EH (cell line): ENCODE measurements at places on chromosomes 3 and 15.

GRCh38 chr3:150547045-150547741 is 606 bp downstream of the EIF2A start:
- DNase-seq: peak; percentile 15

GRCh38 chr3:47057212-47057671 is 77.8 kb downstream of the NBEAL2 start:
- DNase-seq: peak; percentile 8

GRCh38 chr3:136186344-136186743 is 9.8 kb downstream of the MSL2 start:
- DNase-seq: no peak

DNA sequence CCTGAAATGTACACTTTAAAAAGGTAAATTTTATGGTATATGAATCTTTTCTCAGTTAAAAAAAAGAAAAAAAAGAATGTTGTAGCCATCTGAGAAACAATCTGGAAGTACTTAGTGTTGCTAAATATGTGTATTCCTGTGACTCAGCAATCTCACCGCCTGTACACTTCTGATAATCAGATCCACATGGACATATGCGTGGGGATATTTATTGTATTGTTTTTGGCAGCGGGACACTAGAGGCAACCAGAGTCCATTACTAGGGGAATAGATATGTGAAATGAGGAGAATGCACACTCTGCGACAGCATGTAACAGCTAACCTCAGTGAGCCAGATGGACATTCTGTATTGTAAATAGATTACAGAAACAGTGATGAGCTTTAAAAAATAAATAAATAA is 65.4 kb downstream of the AQP9 start:
- DNase-seq: peak; percentile 99

GRCh38 chr3:52202384-52203077 is 4.6 kb downstream of the ALAS1 start:
- no peak for DNase-seq

- DNase-seq: peak; percentile 11
These were observed 83.4 kb downstream of the DCLK3 start for GRCh38 chr3:36680952-36681351.

DNA sequence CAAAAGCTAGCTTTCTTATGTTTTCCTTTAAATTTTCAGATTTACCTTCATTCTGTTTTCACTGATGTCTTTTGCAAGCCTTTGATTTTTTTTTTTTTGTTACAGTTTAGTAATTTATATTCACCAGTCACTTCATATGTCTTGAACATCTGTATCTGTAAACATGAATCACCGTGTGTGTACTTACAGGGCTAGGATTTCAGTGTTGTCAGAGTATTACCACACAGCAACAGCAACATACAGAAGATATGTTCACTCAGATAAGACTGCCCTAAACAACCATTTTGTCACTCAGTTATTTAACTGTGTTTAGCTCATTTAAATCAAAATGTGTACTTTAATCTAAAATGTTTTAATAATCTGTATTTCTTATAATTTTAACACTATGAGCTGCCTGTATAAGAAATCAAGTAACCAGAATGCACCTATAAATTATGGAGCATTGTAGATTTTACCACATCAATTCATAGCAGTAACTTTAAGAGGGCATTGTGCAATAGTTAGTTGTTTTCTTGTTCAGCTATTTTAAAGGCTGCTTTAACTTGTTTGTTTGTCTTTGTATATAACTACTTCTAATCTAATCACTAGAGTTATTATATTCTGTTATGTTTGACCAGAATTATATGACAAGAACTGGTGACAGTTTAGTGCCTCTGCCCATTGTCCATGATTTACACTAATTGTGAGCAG is 50.4 kb downstream of the GHSR start:
- no peak for DNase-seq

GRCh38 chr3:15795651-15796308 is 2.0 kb downstream of the ANKRD28 start:
- peak; percentile 73 for DNase-seq

GRCh38 chr15:79197285-79197684 is 85.2 kb upstream of the ANKRD34C start:
- no peak for DNase-seq

- peak; percentile 28 for DNase-seq
These were observed 68.8 kb downstream of the PLOD2 start for GRCh38 chr3:146092230-146092629.

DNA sequence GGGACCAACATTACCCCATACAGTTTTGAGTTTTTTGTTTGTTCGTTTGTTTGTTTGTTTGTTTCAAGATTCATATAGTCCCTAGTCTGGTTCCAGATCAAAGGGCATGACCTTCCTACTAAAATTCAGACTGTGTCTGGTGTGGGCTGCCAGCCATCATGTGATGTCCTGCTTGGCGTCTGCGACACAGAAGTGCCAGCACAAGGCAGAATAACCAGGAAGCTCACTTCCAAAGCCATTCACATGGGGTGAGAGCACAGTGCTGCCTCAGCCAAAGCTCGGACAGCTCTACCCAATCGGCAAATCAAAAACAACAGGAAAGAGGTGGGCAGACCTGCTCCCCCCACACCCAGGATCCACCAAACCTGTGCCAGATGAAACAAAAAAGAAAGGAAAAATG is 142.6 kb upstream of the THBS1 start:
- DNase-seq: no peak

- no peak for DNase-seq
These were observed 331.0 kb upstream of the IL12A start for GRCh38 chr3:159657629-159658028.

GRCh38 chr3:84439476-84439875 is 519.3 kb upstream of the CADM2 start:
- no peak for DNase-seq

DNA sequence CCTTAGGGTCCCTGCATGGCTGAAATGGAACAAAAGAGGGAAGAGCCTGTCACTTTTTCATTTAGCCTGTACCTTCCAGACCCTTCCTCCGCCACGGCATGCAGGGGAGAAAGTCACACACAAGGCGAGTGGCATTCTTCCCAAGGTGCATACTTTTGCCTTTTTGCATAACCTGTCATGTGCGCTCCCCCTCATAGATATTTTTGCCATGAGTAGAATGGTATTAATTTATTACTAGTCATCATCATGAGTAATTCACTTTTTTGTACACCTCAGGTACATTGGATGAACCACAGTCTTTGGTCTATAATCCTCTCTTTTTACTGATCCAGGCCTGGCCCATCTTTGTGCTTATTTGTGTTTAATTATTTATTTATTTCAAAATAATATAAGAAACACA is 8.9 kb upstream of the BUB1B start:
- no peak for DNase-seq

GRCh38 chr15:95558131-95558530 is 772.4 kb upstream of the NR2F2 start:
- peak; percentile 26 for DNase-seq

- DNase-seq: peak; percentile 29
These were observed 16.8 kb downstream of the EXOSC7 start for GRCh38 chr3:44992555-44993470.

DNA sequence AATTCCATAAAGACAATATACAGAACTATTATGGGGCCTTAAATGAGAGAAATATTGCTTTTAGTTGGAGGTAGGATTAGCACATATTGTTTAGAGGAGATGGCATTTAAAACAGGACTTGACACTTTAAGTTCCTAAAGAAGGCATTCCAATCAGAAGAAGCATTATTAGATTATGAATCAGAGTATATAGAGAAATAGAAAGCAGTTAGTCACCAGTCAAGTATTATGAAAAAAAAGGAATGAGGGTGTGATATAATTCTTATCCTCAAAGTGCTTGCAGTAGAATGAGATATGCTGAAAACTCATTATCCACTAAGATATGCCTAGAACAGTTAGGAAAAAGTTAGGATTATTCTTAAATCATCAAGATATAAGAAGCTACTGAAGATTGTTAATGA is 456.2 kb downstream of the ZNF385D start:
- DNase-seq: peak; percentile 78

- DNase-seq: peak; percentile 40
These were observed 1.4 kb downstream of the RPSA start for GRCh38 chr3:39407773-39408492.

DNA sequence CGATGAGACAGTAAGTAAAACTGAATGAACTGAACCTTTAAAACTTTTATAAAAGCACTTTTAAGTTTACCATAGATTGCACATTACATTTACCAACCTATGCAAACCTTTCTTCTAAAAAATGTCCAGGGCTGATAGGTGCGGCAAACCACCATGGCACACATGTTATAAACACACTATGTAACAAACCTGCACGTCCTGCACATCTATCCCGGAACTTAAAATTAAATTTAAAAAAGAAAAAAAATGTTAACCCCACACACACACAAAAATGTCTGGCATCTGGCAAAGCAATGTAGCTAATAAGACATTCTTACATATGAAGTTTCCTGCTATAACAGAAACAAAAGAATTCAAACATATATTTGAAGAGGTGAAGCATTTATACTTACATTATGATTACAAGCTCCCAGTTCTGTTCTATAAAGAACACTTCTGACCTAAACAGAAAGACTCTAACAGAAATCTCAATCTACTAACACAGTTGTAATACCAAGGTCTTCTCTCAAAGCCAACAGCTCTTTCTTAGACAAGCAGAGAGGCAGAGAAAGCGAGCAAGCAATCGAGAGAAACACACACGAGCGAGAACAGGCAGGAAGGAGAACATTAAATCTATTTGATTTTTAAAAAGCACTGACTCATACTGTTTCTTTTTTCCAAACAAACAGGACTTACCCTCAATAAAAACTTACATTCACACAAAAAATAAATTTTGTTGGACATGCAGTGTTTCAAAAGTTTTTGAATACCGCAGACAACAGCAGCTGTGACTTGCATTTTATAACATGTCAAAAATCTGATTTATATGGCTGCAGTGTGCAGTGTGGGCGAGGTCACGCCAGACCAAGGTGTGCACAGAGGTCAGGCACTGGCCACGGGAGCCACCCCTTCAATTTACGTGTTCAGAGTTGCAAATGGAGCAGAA is at the start of gene NRG4:
Gene NRG4, minus strand, starts transcription at position 798 of the 925 bp plus-strand sequence. CDS start 1,194 bp downstream, outside the sequence.
- no peak for DNase-seq

- no peak for DNase-seq
These were observed 29.1 kb upstream of the MAP6D1 start for GRCh38 chr3:183854318-183855035.

DNA sequence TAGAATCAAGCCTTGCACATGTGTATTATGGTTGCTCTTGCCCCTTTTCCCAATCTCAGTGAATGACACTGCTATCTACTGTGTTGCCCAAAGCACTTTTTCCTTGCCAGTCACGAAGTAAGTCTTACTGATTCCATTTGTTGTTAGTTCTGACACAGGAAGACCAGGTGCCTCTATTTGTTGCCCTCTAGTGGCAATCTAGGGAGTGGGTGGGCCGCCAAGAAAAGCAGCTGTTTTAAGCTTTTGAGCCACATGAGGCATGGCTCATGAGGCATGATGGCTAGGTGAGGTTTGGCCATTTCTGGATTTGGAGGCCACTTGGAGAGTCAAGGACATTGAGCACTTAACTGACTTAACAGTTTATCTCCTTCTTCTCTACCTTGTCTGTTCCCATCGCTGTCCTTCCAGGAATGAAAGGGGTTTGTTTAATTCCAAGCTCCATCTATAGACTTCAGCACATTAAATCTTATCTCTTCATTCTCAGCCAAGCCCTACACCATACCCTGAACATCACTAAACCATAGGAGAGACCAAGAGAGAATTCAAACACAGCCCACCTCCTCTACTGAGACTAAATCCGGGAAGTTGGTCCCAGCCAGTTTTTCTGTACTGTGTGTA is 103.1 kb downstream of the HCN4 start:
- peak; percentile 56 for DNase-seq

GRCh38 chr3:72574144-72574543 is 274.1 kb downstream of the SHQ1 start:
- DNase-seq: no peak

GRCh38 chr3:186220911-186221645 is 112.2 kb upstream of the ETV5 start:
- no peak for DNase-seq

DNA sequence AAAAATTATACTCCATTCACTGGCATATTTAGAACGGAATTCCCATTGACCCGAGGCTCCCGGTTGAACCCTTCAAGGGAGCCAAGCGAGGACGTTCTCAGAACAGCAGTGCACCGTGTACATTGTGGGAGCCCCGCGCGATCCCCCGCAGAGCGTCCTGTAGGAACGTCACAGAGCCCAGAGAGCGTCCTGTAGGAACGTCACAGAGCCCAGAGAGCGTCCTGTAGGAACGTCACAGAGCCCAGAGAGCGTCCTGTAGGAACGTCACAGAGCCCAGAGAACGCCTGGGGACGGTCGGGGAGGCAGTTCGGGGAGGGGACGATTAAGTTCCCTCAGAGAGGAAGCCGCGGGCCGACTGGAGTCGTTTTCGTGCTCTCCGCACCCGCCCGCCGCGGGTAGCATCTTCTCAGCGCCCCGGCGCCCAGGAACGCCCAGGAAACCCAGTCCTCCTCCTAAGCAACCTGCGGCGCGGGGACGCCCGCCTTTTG is 506 bp upstream of the ATP1B3 start:
- peak; percentile 74 for DNase-seq

DNA sequence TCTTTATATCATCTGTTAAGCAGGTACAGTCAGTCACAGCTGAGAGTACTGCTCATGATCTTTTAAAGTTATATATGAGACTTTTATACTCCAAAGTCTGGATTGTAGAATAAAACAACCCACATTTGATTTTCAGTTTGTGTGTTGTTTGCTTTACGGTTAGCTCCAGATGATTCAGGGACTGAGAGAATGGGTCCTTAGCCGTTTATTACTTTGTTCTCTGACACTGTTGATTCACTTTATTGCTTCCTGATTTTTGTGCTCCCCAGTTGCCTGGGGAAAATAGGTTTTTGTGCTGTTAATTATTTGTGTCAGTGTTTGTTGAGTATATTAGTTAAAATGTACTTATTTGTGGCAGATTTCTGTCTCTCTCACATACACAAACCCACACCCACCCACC is 8.6 kb upstream of the EBLN2 start:
- DNase-seq: peak; percentile 53

GRCh38 chr3:126558336-126559071 is at the start of gene C3orf22:
TSS of gene C3orf22 (minus strand) at chr3:126558932. CDS start at chr3:126553390, 5,542 bp downstream.
- DNase-seq: no peak

DNA sequence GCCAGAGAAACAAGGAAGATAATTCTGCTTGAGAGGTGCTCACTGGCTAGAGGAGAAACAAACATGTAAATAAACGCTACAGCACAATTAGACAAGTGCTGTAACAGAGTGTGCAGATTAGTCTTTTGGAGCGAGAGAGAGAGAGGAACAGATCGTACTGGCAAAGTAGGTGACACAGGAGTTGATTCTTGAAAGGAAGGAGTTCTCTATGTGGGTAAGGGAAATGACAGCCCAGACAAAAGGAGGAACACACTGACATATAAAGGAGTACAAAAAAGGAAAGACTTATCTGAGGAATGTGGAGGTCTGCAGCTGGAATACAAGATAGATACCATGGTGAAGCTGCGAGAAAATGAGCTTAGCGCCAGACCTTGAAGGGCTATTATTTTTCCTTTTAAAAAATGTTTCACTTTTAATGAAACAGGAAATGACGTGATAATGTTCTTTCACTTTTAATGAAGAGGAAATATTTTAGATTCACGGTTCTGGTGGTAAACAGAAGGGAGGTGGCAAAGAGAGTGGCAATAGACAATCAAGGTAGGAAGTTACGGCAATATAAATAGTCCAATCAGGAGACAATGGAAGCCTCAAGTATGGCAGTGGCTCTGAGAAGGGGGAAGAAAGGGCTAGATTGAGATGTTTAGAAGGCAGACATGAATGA is 202.9 kb downstream of the VPS13C start:
- DNase-seq: no peak
